ENCODE measurements at places on chromosomes 3 and 15.

DNA sequence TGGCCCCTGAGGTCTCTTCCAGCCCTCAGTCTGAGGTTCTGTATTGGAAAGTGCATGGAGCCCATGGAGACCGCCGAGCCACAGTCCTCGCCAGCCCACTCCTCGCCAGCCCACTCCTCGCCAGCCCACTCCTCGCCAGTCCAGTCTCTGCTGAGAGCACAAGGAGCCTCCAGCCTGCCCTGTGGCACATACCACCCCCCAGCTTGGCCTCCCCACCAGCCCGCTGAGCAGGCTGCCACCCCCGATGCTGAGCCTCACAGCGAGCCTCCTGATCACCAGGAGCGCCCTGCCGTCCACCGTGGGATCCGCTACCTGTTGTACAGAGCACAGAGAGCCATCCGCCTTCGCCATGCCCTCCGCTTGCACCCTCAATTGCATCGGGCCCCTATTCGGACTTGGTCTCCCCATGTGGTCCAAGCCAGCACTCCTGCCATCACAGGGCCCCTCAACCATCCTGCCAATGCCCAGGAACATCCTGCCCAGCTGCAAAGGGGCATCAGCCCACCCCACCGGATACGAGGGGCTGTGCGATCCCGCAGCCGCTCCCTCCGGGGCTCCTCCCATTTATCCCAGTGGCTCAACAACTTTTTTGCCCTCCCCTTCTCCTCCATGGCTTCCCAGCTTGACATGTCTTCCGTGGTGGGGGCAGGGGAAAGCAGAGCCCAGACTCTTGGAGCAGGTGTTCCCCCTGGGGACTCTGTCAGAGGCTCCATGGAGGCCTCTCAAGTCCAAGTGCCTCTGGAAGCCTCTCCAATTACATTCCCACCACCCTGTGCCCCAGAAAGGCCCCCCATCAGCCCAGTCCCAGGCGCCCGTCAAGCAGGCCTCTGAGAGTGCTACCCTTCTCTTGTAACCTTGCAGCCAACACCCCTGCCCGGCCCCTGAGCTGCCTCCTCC lies 40.9 kb downstream of the PML start:
- no peak for DNase-seq

DNA sequence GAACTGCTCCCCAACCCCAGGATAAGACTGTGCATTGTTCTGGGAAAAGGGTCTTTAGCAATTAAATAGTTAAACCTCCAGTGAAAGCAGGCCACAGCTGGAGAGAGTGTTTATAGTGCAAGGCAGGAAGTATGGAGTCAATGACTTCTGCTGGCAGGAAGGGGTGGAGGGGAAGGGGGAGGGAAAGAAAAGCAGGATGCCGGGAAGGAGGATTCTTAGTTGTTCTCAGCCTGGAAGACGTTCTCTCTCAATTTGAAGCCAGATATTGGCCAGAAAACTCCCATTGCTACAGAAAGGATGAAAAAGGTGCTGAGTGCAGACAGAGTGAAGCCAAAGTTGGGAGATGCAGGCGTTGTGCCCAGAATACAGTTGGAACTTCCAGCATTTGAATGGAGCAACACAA lies 35.7 kb upstream of the ACTL6A start:
- no peak for DNase-seq

DNA sequence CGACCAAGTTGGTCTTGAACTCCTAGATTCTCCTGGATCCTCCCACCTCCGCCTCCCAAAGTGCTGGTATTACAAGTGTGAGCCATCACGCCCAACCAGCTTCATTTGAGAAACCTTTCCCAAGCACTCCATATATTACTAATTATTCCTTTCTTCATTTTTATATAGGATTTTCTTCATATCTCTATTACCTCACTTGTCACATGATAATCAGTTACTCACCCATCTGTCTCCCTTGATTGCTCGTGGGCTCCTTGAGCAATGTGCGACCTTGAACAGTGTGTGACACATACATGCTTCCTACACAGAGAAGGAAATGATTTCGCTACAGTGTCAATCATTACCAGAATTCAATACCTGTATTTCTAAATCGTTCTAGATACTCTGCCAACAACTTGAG lies 110.7 kb upstream of the C2CD4B start:
- no peak for DNase-seq

DNA sequence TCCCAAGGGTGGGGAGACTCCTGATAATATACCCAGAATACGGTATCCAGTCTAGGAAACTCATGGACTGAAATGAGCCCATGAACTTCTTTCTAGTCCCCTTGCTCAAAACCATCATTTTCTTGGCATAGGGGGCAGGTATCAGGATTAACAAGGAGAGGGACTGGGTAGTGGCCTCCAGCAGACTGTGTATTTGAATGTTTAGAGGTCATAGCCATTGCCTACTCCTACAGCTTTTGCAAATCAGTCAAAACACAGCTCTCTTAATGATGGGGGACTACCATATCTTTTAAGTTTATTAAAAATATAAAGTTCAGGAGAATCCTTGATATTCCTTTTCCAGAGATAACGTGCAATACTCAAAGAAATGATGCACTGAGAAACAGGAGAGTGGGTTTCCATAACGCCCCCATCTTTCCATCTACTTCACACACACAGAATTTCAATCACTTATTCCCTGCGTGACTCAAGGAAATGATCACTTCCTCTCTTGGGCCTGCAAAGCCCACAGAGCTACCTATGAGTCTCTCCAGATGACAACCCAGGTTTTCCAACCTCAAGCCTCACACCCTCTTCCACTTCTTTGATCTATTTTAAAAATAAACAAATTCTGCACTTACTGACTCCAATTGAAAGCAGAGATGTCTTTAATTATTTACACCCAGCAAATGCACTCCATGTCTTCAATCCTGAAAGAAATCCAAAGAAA lies 584.0 kb upstream of the LMCD1 start:
- DNase-seq = no peak

DNA sequence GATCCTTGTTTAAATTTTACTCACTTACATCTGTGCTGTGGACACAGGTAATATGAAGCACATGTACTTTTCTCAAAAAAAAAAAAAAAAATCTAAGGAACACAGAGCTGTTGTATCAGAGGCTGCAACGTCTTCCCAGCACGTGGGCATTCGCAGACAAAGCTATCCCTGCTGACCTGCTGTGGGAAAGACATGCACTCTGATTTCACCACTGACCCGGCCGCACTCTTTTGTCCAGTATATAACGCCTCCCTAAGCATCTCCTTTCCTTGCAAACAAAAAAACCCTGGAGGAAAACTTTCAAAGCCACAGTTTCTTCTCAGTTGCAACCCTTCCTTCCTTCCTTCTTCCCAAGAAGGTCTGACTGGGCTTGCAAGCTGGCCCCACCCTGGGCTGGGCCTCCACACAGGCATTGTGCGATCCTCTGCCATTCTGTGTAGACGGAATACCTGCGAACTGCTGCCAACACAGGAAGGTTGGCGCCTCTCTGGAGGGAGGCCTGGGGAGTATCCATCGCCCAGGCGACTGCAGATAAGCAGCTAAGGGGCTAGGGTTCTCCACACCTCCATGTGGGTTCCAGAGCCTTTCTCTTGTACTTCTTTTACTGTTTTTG lies 50.8 kb downstream of the SLC12A8 start:
- no peak for DNase-seq

GRCh38 chr3:28915741-28916500 lies 364.9 kb upstream of the RBMS3 start:
- no peak for DNase-seq

- no peak for DNase-seq
These were observed 32.3 kb downstream of the CLDN1 start for GRCh38 chr3:190289989-190290388.

DNA sequence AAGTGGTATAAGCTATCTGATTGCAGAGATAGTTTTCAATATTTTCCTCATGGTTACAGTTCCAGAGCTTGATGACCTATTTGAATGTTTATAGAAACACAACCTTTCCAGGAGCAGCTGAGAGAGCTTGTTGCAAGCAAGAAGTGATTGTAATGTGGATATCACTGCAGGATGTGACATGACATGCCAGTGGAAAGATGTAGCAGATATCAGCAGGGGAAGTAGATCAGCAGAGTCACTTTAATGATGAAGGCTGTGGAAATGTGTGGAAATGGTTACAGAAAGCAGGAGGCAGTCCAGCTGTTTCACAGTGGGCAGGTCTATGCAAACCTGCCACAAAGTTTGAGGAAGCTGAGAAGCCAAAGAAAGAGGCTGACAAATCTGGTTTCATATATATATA lies 21.0 kb downstream of the TMEM158 start:
- DNase-seq = no peak

- DNase-seq = no peak
These were observed 32.7 kb downstream of the HDGFL3 start for GRCh38 chr15:83174891-83175290.

DNA sequence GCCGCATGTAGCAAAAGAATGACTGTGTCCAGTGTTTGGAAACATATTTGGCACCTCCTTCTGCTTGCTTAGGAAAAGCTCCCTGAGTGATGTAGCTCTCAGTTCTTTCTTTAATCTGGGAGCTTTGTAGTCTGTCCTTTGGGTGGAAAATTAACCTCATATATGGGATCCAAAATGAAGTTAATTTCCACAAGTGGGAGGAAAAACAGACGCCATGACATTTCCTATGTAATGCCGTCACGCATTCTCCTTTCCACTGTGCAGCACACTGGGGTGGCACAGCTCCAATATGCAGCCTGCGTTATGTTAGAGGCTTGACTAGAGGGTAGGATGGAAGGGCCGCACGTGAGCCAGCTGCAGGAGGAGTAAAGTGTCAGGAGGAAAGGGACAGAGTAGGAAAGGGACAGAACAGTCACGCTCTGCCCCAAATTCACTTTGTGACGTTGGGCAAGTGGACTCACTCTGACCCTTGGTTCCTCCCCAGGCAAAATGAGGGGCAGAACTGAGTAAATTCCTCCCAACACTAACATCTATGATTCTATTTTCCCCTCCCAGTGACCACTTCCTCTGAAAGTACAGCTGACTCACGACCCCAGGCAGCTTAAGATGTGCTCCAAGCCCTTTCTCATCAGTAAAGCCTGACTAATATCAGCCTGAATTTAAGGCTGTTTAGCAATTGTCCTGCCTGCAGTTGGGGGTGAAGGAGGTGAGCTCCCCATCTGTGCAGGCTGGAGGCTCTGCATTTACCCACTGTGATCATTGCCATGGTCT lies 176.5 kb upstream of the PFN2 start:
- no peak for DNase-seq

- DNase-seq = no peak
These were observed 12.2 kb downstream of the ERC2 start for GRCh38 chr3:56456117-56456516.

DNA sequence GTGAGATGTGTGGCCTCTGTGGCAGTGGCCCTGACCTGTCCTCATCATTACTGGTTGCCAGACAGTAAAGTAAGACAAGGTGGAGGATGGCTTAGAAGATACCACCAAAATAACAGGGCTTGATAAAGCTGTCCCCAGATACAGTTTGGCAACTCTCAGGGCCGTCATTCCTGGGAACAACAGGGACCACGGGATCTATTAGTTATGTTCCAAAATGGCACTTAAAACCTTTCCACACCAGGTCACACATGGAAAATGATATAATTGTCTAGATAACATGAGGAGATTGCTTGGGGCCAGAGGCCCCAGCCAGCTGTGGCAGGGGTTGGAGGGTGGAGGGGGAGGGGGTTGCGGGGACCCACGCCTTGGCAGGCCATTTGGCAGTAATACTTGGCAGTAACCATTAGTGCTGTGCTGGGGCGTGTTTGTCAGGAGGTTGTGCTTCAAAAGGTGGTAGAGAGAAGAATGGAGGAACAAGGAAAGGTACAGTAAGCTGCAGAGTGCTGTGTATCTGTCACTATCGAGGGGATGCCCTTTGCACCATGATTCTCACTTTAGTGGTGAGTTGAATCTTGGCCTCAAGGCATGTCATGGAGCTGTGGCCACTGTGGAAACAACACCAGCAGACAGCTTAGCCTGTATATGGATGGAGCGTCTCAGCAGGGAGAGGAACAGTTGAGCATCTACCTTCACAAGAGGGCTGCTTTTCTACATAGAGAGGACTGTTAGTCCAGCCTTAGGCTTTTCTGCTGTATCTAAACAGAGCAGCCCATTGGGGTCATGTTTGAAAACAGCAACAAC lies 14.0 kb downstream of the PLCL2 start:
- DNase-seq = no peak

All from stimulated activated CD4-positive, alpha-beta T cell treated with anti-CD3 and anti-CD28 coated beads, Interleukin-1b, Interleukin-23, amount 100 ng/mL, for 1 hour (primary cell).